ENCODE measurements at places on chromosomes 2 and 18.

- no peak for DNase-seq
These were observed 7.1 kb downstream of the HS1BP3 start for GRCh38 chr2:20643826-20644225.

DNA sequence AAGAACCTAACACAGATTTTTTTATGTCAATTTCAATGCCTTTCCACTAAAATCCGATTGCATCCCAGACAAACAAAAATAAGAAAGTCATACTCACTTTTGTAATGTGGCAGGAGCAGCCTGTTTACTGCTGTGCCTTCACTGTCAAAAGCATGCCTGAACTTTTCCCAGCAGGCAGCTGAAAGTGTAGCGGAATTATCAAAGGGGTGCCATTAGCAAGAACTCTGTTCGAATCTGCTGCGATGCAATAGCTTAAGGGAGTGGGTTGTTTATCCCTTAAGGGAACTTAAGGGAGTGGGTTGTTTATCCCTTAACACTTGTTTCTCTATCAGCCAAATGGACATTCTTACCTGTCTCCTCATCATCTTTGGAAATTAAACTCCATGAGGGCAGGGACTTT is 243.5 kb downstream of the PAX3 start:
- no peak for DNase-seq

GRCh38 chr2:116088236-116088635 is 1645.8 kb downstream of the DPP10 start:
- DNase-seq, result no peak

DNA sequence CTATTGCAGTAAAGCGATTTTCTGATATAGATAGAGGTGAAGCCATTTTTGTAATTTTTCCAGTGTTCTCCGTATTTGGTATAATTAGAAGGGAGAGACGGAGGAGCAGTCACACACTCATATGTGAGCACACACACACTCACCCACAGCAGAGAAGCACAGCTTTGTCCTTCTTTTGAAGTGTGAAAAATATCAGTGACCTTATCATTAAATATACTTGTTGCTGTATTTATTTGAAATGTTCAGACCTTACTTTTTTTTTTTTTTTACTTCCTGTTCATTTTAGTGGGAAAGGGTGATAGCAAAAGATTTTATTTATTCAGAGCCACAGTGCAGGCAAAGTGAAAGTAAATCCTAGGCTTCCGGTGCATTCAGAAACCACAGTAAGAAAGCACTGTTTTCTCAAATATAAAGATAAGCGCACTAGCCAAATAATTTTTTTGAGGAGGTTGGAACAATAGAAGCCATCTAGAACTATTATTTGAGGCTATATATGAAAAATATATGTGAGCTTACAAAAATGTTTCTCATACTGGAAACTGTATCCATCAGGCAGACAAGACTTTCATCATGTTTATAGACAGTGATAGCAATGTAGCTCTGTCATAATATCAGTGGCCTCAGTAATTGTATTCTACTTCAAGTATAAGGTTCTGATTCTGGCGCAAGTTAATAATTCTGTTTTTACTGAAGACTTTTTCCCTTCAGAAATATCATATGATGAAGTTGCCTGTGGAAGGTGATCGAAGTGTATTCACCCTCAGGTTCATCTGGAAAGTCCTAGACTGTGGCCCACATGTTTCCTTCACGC is 37.2 kb downstream of the TSHZ1 start:
- DNase-seq, result no peak

GRCh38 chr2:219296631-219297391 is 12.4 kb downstream of the PTPRN start:
- no peak for DNase-seq

DNA sequence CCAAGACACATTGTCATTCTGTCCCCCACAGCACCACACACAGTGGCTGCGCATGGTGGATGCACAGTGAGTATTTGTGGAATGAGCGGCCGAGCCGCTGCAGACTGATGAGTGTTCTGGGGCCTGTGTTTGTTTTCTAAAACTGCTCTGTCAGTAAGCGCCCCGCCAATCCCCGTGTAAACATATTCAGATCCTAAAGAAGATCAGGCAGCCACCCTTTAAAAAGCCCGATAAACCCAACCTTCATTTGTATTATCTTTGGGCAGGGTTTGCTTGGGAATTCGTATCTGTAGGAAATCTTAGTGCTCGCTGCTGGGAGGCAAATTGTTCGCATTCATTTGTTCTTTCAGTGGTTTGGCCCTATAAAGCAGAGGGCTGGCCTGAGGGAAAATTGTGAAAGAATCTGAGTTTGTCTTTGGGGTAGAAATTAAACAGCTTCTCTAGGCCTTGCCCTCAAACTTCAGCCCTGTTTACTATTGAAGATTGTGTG is 68.6 kb downstream of the TGOLN2 start:
- no peak for DNase-seq

- DNase-seq, result no peak
These were observed 60.7 kb upstream of the ASAP2 start for GRCh38 chr2:9145752-9146430.

All from stimulated activated CD4-positive, alpha-beta T cell treated with anti-CD3 and anti-CD28 coated beads, Interleukin-1b, Interleukin-23, amount 100 ng/mL, for 1 hour (primary cell).